Cerebellum (tissue), 4 donors: ENCODE measurements at places on chromosomes 7 and 10.

GRCh38 chr7:122553761-122554160, 145.2 kb downstream of the RNF133 start:
- DNase-seq, result no peak

DNA sequence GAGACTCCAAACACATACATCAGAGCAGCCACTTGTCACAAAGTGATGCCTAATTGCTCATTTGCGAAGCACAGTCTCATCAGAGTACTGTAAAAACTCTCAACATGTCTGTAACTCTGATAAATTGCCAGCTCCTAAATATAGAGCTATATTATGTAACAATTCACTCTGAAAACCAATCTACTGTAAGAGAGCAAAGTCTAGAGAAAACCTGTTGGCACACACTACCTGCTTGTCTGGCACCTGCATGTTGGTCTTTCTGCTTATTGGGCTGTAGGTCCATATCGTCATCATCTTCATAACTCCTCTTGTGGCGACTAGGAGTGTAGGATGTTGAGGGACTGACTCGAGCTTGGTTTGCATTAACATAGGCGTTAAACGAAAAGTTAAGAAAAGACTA, 19.8 kb downstream of the MCMBP start:
- DNase-seq, result peak; percentile 21

GRCh38 chr7:78198756-78199155, 400.2 kb downstream of the PHTF2 start:
- DNase-seq, result no peak

DNA sequence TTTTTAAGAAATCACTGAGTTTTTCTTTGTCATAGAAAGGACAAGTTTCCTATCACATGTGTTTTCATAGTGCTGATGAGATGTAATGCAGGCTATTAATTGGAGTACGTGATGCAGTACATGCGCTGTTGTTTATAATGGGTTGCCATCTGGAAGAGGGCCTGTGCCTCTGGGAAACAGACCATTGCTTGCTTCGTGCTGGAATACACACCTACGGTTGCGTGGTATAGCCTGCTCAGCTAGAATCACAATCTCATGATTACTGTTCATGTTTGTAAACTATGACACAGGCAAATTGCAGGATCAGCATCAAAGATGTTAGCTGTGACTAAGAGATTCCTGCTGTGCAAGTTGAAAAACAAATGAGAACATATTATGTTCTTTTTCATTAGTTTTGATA, 107.2 kb upstream of the STEAP1B start:
- DNase-seq, result no peak

GRCh38 chr10:31101123-31101522, 69.5 kb upstream of the ZNF438 start:
- no peak for DNase-seq

DNA sequence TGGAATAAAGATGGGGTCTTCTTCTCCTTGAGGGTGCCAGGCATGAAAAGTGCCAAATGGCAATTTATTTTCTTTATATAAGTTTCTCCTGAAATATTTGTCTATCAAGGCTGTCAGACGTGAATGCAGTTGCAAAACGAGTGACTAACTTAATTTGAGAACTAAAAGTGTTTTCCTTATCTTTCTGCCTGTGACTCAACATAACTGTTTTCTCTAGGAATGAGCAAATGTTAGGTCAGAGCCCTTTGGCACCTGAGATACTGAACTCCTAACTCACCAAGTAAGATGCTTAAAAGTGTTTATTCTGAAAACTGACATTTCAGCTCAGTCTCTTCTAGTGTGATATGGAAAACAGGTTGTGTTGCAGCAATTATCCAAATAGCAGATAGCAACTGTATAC, 197.0 kb downstream of the STK31 start:
- DNase-seq, result no peak

DNA sequence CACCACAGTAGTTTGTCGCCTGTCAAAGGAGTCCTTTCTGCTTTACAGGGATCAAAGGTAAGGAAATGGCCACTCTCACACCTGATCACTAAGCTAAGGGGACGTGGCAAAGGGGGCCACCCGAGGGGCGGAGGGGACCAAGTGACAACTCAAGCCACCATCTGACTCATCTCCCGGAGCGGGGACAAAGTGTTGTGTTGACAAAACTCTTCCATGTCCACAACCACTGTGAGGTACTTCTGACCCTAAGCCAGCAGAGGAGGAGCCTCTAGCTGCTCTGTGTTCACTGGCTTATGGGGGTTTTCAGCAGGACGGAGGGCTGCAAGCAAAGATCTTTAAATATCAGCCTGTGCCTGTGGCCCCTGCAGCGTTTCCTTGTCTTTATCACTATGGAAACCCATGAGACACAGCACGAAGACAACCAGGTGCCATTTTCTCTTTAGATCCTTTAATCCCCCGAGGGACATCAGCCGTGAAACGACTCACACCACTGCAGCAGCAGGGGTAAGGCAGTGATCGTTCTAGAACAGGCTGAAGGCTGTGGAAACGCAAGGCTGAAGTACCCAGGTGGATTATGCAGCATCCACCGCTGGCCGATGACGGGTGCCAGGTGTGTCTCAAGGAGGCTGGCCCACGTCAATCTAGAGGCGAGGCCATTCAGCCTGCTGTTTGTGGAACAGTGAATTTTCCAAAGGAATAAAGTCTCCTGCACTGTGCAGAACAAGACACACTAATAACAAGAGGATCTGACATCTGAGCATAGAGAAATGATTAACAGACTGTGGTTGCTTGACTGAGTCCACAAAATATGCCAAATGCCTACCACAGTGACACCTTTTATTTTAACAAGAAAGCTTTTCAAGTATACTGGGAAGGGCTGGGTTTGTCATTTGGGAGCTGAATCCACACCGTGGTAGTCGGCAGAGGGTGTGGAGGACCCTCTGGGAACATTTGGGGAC, 26.6 kb upstream of the DDC start:
- DNase-seq, result no peak

- no peak for DNase-seq
Measured at GRCh38 chr7:3722396-3722922, 421.4 kb downstream of the SDK1 start.

DNA sequence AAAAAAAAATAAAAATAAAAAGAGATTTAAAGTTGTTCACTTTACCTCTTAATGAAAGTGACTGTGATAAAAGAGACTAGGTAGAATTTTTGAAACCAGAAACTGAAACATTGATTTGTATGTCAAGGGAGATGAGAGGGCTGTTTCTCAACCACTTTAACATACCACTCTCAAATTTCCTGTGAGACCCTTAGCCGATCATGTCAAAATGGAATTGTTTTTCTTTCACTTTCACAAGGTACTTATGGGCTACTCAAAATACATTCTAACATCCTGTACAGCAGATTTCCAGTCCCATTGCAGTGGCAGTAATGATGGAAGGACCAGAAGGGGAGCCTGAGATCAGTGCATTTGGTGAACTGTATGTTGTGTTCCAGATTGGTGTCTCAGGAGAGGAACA, 261.2 kb downstream of the PPP1R3A start:
- DNase-seq, result no peak

DNA sequence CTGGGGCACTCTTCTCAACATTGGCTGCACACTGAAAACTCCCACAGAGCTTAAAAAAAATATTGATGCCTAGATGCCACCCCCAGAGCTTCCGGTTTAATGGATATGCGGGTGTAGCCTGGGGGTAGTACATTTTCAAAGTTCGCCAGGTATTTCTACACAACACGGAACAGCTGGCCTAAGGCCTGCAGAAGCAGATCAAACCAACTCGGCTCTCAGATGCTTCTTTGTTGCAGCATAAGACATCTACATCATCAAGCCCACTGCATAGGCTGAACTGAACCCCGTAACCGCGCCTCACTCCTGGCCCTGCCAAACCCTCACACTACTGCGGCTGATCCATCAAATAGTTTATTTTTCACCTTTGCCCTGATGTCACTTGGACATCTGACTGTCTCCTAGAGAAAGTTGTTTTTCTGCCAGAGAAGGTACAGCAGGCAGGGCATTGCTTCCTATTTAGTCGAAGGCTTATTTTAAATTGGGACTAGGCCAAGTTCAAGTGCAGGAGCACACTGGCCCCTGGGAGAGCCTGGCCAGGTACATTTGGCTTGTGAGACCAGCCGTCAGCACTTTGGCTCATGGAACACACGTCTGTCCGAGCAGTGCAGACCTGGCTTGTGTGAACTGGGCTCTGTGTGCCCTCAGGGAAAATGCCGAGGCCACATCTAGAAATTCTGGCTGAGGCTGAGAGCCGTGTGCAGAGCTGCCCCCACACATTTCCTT, 113.3 kb downstream of the TACC2 start:
- DNase-seq, result no peak

DNA sequence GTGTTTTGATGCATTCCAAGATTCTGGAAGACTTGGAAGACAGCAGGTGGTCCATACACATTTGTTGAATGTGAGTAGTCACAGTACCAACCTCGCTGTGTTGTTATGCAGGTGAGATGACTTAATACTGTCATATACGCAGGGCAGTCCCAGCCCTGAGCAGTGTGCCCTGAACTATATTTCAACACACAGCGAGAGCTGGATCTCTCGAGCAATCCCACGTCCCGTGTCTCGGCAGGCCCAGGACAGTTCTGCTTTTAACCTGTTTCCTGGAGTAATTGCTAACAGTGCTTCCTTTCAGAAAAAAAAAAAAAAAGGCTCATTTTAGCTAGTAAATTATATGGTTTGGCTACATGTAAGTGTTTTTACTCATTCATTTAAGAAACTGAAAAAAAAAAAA, 179.7 kb downstream of the PRKCQ start:
- no peak for DNase-seq

DNA sequence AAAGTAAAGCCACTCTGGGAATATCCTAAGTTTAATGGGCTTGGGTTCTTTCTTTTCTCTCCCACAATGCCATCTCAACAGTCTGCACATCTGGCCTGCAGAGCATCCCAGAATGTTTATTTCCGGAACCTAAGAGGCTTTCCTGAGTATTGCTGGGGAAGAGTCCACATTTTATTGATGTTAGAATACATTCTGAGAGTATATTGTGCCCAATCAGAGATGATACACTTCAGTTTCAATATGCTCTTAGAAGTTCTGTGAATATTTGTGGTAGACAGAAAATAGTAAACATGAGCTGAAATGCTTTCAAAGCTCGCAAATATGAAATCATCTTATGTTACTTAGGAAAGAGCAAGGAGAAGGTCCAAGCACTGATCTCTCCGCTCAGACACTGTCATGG, 200.6 kb downstream of the TWIST1 start:
- no peak for DNase-seq

DNA sequence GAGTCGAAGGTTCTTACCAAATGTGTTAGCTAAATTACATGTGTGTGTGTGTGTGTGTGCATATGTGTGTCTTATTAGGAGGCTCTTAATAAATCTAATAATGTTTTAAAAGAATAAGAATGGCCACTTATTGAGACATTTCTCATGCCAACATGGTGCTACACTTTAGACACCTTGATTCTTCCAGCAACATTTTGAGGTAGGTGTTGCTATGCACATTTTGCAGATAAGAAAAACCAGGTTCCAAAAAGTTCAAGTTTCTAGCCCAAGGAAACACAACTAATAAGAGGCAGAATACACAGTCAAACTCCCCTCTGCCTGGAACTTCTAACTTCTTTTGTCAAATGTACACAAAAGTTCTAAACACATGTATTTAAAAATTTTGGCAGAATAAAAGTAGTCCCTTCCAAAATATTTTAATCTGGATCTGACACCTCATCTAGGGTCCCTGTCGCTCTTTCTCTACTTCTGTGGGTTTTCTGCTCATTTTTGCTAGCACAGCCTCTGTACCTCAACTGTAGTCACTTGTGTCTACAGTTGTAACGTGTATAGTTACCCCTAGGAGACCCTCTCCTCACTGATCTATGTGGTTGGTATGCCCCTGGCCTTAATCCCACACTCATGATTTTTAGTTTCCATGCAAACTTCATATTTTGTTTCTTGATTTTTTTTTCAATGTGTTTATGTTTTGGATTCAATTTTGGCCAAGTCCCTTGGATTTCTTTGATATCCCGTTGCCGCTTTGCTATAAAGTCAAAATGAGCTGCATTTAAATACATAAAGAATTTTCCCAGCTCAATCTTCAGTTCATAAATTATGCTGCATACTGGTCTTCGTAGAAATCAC, 4.3 kb downstream of the ANKRD1 start:
- DNase-seq, result no peak

DNA sequence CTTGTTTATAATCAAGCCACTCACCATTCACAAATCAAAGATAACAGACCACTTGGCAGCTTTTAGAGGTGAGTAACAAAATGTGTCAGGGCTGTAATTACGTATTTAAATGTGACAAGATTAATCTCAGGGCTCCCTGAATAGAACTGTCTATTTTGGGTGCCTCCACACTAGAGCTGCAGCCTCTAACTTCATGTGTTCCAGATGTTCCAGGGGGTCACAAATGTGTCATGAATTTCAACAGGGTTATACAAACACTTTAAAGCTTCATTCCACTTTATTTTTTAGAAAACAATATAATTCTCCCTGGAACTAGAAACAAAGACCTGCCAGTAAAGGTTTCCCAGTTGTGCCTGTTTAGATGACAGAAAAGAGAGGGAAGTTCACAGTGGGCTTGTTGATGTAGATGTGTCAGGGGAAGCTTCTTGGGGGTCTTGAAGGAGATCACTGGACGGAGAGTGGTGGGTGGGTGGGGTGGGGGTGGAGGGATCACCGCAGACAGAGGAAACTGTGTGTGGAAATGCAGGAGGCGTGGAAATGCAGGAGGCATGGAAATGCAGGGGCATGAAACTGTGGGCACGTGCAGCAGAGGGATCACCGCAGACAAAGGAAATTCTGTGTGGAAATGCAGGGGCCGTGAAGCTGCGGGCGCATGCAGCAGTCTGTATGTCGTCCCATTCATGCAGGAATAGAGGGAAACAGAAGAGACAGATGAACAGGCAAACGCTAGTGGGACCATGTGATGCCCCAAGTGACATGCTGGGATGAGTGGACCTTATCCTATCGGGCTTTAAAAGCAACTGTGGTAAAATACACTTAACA, 42.0 kb upstream of the TRIL start:
- DNase-seq, result no peak

DNA sequence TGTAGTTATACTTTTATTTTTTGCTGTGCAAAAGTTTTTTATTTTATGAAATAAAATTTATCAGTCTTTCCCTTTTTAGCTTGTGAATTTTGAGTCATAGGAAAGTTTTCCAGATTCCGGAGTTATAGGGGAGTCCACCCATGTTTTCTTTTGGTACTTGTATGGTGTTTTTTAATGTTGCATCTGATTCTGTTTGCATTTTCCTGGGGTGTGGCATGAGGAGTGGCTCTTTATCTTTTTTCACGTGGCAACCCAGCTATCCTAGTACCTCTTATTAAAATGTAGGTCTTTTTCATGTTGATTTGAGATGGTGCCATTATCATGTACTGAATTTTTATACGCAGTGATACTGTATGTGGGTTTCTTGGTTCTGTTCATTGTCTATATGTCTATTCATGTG, 19.7 kb downstream of the EXOC6 start:
- DNase-seq, result no peak

DNA sequence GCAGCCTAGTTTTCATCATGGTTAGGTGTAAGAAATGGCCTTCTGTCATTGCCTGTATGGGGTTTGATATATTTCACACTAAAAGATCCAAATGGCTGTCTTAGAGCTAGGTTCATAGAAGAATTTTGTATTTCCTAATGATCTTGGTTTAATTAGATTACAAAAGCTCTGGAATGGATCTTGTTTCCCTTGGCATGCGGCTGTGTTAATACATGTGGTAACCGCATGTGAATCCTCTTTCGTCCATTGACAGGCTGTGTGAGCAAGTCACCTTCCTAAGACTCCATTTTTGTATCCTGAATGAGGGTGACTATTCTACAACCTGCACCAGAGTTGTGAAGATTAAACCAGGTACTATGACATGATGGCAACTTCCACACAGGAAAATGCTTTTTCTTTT, 12.4 kb upstream of the FZD1 start:
- no peak for DNase-seq

- no peak for DNase-seq
Measured at GRCh38 chr10:97818572-97818971, 31.1 kb upstream of the GOLGA7B start.
